ENCODE measurements at places on chromosomes 4 and X.
A peak's percentile ranks its signal among the peaks of the same experiment; 100 is the strongest.

DNA sequence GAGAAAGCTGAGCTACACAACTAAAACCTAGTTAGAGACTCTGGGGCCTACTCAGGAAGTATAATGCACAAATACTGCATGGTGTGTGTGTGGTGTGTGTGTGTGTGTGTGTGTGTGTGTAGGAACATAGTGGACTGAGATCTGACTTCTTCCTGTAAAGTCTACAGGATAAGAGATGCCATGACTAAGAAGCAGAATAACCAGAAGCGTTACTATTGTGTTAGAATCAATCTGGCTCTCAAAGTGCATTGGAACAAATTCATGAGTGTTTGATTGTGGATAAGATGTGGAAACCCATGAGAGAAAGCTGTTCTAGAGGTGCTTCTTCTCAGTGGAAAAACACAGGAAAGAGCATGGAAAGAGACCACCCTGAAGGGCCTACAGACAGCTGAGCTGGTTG, 302.1 kb downstream of the INPP4B start:
- DNase-seq: no peak

DNA sequence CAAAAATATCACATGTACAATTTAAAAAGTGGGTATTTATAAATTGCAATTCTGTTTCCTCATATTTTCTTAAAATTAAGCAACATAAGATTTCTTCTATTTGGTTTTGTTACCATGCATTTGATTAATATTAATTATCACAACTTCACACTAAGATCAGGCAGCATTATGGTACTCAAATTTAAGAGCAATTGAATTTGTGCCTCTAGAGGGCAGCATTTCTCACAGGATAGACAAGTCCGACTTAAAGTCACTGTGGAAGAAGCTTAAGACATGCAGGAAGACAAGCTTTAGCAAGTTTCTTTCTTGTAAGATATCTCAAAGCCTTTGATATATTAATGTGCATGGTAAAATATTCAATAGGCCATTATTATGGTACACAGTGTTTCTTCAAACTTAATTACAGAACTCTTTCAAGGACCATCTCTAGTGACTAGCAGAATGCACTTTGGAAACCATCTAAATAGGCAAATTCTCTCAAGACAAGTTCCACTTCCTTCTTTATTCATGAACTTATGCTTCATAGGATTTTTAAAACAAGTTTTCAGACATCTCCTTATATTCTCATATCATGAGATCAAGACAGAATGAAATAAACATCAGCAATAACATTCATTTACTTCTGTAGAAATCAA, 35.0 kb downstream of the FBXW7 start:
- peak; percentile 91 for DNase-seq

DNA sequence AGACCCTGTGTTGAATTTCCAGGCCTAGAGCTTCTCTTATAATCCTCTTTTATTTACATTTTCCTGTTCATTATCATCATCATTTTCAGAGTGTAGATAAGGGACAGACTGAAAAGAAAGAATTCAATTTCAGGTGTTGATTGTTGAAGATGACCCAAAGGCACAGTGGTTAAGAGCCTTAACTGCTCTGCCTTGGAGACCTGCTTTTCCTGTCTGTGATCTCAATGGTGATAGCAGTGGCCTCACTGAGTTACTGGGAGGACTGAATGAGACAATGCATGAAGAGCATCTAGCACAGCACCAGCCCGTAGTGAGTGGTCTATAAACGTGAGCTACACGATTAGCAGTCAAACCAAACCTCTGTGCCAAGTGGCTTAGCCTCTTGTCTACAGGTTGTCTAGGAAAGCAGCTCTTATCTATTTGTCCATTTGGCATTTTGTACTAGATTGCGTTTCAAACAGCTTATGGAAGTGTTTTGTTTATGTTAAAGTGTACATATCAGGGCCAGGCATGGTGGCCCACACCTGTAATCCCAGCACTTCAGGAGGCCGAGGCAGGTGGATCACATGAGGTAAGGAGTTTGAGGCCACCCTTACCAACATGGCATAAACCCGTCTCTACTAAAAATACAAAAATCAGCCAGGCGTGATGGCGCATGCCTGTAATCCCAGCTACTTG, 41.5 kb downstream of the SETD7 start:
- DNase-seq: no peak

DNA sequence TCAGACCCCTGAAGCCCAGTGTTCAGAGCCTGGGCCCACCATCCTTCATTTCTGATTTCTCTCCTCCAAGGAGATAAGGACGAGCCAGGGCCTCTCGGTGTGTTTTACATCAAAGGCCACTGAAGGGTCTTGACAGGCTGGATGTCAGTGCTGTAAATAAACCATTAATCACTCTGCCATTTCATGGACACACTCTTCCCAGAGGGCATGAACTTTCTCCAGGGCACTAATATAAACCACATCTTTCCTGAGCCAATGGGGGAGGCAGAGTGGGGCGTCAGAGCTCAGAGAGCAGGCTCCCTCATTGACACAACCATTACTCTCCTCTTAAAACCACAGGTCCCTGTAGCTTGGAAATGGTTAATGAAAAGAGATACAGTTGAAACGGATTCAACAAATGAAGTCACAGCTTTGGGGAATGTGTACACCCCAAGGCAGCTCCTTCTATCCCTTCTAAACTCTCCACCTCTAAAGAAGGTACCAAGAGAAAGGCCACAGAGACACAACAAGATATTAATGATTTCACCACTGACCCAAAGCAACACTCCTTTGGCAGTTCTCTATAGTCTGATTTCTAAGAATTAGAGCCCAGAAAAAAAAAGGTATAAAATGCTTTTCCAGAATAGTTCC, 200.6 kb downstream of the CHIC2 start:
- no peak for DNase-seq

DNA sequence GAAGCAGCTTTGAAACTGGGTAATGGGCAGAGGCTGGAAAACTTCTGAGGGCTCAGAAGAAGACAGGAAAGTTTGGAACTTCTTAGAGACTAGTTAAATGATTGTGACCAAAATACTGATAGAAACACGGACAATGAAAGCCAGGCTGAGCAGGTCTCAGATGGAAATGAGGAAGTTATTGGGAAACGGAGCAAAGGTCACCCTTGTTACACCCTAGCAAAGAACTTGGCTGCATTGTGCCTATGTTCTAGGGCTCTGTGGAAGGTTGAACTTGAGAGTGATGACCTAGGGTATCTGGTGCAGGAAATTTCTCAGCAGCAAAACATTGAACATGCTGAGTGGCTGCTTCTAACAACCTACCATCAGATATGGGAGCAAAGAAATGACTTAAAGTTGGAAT, 50.8 kb upstream of the FBXW7 start:
- DNase-seq: no peak

- DNase-seq: no peak
These were observed 257.2 kb downstream of the FBXW7 start for GRCh38 chr4:152278505-152279233.

DNA sequence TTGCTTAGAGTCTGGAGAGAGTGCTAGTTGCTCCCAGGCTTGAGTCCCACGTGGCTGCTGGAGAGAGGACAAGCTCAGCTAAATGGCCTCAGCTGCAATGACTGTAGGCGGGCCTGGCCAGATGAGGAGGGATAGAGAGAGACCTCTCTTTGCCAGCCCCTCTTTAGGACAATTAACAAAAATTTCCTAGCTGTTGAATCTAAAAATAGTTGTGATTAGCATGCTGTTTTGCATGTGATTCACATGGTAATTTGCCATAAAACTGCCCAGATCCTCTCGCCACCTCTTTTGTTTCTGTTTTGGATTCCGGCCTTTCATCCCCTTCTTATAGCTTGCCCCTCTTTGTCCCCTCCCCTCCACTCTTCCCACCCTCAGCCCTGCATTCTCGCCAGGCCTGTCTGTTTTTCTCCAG, 28.9 kb upstream of the PRPS1 start:
- no peak for DNase-seq

GRCh38 chr4:2686379-2687265, 69.5 kb downstream of the TNIP2 start:
- DNase-seq: no peak

DNA sequence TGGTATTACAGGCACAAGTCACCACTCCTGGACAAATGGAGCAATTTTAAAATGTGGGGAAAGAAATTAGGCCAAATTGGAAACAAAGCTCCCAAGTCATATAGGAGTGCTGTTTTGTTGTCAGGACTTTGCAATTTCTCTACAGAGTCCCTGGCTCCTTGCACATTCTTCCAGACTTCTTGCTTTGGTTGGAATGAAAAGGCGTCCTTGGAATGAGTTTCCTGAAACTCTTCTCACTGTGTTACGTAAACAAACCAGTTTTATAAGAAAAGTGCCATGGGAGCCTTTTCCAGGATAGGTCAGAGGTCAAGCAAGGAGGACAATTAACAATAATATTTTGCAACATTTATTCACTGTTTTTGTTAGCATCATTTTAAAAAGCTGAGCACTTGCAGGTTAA, 32.4 kb upstream of the KIT start:
- peak; percentile 30 for DNase-seq

DNA sequence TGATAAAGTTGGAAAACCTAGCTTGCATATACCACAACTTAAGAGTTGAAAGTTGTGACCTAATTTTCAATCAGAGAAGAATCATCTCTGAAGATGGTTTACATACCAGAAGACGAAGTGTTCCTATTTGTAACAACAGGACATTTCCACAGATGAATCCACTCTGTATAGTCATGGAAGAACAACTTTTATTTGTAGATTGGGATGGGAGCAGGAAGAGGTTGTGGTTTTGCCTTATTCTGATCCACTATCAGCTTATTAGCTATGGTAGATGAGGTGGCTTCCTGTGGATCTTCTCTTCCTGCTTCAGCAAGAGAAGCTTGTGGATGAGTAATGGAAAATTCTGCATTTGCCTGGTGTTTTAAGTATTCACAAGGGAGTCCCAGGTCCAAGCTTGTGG, 18.6 kb upstream of the SUPT20HL1 start:
- DNase-seq: peak; percentile 77

DNA sequence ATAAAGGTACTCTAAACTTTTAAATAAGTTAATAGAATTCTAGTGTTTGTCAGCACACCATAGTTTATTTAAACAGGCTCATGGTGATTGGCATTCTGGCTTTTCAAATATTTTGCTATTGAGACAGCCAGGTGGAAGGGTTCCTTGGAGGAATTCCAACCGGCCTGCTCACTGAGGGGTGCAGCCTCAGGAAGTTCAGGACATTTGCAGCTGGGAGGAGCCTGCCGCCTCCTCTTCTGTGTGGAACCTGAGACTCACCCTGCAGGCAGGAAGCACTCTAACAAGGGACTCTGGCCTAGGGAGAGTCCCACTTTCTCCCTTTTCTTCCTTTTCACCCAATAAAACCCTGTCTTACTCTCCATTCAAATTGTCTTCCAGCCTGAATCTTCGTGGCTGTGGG, 1328.0 kb downstream of the FSTL5 start:
- DNase-seq: no peak

DNA sequence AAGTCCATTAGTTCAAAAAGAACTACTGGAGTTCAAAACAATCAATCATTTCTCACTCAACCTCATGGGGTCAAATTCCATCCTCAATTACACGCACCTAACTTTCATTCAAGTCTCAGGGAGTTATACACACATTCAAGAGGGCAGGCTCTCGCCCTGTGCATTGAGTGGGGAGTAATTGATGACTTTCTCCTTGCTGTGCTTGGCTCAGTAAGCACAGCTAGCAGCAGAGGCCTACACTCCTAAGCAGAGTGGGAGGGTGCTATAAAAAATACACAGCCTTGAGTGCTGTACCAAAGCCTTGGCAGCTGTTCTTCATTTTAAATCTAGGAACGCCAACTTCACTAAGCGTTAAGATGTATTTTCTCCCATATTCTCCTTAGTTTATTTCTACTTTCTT, 958.3 kb upstream of the ADGRL3 start:
- no peak for DNase-seq

DNA sequence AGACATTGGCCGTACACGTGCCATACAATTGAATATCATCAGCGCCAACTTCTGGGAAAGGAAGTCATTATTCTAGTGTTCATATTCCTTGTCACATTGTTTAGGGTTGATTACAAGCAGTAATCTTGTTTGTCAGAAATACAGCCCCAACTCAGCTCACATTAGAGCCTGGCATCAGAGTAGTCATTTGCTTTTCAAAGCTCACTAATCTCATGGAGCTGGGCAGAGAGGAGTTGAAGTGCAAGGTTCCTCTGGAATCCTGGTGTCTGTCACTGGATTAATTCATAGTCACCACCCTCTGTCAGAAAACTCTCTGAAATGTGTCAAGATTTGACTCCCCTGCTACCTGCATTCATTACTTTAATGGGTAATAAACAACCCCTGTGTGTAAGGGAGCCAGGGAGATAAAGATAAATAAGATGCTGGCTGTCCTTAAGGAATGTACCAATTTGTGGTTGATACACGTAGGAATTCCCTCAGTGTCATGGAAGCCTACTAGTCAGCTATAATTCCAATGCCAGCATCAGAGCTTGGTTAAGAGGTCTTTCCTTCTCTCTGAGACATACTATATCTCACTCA, 43.7 kb upstream of the S100G start:
- no peak for DNase-seq

Measured in AG10803 (cell line).